ENCODE measurements at places on chromosomes 5 and 9.

DNA sequence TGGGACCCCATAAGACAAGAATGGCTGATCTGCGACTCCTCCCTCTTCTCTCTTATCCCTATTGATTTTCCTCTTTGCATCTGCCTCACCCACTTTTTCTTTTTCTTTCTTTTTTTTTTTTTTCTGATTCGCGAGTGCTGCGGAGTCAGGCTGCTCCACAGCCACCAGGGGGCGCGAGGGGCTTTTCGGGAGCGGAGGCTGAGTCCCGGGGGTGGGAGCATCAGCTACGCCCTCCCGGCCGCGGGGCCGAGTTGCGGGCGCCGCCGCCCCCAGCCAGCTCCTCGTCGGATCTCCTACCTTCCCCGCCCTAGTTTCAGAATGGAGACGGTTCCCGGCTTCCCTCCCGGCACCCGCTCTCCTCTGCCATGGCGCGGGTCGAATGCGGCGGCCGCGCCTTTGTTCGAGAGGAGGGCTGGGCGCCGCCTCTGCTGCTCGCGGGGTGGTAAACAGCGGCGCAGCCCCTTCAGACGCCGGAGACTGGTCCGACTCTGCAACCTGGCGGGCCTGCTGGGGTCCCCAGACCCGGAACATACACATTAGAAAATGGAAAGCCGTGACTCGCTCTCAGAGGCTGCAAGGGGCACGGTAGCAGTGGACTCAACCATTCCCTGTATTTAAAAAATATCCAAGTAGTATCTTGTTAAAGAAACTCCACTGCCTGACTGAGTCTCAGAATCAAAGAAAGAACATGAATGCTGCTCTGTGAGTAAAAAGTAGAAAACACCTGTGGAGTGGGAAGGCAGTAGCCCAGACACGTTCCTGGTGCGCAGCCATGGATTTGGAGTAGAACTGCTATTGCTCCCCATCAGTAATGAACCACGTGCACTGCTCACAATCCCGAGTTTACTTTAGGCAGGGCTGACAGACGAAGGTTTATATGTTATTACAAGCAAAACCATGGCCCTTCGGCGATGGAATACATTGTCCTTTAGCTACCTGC is 55.7 kb downstream of the DPYSL3 start:
- peak; percentile 82 for DNase-seq

DNA sequence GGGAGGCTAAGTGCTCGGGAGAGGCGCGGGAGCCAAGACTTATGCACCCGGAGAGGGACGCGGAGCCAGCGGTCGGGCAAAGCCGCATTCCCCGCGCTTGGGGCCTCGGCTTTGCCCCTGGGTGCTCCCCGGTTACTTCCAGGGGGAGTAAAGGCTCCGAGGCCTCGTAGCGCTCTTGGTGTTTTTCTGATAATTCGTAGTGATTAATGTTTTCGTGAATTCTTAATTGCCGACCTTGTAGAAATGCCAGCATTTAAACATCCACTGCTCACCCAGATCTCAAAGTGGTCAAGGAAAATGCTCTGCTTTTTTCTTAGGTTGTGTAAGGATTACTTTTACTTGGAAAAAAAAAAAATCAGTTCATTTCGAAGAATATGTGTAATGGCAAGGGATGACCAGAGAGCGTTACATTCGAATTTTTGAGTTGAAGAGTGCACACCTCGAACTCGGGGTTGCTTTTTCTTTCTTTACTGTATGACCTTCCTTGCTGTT is 654 bp upstream of the TUT7 start:
- DNase-seq = no peak

- DNase-seq = peak; percentile 15
These were observed 101.8 kb downstream of the ESM1 start for GRCh38 chr5:54883374-54884194.

GRCh38 chr9:130191749-130192120 is 19.5 kb downstream of the NCS1 start:
- no peak for DNase-seq

- no peak for DNase-seq
These were observed 167.0 kb upstream of the ZNF618 start for GRCh38 chr9:113708821-113709713.

All from stimulated activated CD4-positive, alpha-beta T cell treated with anti-CD3 and anti-CD28 coated beads, Interleukin-2, amount 100 ng/mL, for 24 hours (primary cell).